ENCODE measurements at places on chromosomes 5 and 9.

- DNase-seq = no peak
Observed at GRCh38 chr9:3760031-3760430, 234.2 kb upstream of the RFX3 start.

DNA sequence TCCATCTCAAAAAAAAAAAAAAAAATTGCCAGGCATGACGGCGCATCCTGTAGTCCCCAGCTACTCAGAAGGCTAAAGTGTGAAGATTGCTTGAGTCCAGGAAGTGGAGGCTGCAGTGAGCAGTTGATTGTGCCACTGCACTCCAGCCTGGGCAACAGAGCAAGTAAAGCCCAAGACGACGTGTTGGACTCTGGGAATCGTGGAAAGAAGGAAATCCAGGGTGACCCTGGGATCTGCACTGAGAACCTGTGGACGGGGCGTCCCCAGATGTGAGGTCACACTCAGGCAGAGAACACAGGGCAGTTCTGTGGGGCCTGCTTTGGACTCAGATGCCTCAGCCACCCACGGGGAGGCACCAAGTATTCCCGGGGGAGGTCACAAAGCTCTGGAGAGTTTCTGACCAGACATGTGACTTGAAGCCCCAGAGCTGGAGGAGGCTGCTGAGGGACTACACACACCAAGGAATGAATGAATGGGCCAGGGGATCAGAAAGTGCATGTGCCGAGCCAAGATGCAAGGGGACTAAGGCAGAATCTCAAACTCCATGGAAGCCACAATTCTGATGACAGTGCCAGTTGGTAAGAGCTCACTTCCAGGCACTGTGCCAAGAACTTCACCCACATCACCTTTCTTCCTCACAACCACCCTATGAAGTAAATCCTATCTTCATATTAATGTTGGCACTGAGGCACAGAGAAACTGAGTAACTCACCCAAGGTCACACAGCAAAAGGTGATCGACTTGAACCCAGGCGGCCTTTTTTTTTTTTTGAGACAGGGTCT is 12.9 kb downstream of the DYNC2I2 start:
- no peak for DNase-seq

DNA sequence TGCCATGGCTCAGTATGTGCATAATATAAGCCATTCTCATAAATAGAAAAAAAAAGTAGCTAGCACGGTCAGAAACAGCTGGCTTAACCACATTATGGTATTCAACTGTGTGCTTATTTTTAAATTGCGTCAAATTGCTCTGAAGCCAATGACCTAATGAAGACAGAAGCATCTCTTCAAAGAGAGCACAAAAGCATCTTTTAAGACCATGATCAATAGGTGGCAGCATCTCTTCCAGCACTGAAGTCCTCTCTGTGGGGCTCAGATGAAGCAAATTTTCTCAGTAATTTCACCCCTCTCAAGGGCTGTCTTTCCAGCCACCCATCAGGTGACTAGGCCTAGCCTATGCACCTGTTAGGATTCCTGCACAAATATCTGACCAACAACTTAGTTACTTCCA is 251.4 kb downstream of the GLIS3 start:
- DNase-seq = no peak

DNA sequence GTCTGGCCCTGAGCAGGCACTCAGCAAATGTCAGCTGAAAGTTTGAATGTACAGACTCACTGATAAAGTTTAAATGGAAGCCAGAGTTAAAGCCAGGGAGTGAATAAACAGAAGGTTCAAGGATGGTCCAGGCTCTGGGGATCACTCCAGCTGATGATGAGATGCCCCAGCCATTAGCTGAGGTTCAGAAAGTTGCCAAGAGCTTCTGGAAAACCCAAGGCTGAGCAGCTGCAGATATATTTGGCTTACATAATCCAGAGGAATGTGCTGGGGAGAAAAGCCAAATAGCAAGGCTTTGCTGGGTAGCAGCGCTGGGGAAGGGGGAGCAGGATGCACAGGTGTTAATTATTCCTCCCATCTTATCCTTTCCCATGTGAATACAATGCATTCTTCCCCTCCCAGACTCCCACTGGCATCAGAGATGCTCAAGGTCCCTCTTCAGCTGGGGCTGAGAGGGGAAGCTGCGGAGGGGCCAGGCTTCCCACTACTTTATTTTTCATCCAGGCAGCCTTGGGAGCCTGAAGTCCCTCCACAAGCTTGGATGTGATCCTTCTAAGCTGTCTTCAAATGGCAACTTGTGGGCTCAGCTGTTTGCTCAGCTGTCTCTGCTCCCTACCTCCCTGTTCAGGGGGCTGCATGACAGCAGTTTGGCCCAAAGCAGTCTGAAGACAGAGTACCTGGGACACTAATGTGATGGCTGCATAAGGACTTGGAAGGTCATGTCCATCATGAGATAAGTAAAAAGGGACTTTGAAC is 341.2 kb downstream of the TRIM32 start:
- DNase-seq = no peak

DNA sequence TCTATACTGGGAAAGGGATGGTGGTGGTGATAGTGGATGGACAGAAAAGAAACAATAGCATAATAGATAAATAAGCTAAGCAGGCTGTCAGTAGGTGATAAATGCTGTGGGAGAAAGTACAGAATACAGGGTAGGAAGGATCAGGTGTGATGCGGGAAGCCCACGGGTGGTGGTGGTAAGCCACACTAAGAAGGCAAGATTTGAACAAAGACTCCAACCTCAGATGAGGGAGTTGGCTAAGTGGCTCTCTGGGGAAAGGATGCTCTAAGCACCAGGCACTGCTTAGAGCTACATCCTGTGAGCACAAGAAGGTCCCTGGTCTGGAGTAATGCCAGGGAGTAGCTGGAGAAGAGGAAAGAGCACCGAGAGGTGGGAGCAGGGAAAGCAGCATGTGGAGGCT is 151.6 kb upstream of the KLF9 start:
- no peak for DNase-seq

Measured in ecto neural progenitor cell (in vitro differentiated cells).